HuH-7 (cell line): ENCODE measurements at places on chromosomes 13 and 19.

DNA sequence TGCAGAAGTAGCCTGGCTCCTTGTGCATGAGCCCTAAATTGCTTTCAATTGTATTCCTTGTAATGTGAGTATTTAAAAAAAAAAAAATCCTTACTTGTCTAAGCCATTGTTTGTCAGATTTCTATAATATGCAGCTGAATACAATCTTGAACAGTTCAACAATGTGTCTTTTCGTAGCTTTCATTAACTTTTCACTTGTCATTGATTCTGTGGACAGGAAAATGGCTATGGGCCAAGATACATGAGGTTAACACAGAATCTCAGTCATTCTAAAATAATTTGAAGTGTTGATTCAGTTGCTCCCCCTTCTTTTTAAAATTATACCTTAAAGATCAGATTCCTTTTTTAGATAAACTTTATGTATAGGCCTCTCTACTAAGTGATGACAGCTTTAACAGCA is 395.8 kb upstream of the KLF12 start:
- no peak for DNase-seq

DNA sequence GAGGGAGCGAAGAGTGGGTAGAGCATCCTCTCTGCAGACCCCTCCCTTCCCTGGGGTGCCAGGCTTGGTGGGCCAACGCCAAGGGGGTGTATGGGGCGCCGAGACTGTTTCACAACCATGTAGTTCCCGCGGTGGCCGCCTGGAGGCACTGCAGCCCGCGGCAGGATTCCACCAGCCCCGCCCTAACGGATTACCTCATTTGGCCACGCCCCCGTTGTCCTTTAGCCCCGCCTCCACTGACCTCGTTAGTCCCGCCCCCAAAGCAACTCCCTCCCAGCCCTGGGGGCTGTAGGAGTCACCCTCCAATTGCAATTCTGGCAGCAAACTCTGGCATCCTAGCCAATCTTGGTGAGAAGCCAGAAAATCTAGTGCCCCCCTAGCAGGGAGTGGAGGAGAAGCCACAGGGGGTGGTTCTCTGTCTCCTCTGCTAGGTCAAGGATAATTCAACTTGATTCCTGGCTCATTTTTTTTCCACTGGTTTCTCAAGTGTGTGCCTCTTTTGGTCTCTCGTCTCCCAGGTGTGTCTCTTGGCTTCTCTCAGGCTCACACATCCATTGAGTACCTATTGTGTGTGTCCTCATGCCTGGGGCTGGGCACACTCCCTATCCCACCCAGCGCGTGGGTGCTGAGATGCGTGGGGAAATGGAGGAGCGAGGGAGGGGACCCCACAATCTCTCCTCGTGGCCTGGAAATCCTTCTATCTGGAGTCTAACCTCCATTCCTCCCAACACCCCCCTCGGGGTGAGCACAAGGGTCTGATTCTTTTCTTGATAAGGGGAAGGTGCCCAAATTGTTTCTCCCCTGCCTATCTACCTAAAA is 2.0 kb downstream of the OLFM2 start:
- DNase-seq = peak; percentile 76

DNA sequence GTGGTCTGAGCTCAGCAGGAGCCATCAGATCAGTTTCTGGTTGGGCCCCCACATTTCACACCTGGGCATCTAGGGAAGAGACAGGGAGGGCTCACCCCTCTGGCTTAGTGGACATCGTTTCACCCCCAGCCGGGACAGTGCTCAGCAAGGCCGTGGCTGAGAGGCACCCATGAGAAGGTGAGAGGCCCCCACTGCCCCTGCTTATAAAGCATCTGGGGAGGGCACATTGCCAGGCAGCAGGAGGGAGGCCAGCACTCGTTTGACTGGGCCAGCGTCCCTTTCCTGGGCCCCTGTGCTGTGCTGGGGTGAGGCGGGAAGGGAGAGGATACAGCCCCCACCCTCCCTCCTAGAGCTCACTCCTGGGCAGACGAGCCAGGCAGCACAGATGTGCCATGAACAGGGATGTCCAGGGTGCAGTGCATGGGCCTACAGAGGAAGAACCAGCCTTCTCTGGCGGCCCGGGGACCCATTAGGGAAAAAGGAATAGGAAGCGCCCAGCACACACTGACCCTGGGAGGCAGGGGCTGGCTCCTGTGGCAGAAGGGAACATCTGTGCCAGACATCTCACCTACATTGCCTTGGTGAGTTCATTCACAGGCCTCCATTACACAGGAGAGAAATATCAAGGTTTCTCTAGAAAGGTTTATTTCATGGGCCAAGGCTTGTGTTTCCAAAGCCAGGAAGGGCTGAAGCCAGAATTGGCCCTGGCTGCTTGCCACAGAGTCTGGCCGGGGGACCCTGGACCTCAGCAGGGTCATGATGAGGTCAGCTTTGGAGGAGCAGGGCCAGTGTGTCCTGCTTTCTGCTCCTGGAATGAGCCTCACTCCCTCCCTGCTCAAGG is 7.7 kb downstream of the AP1M1 start:
- DNase-seq = no peak

GRCh38 chr19:3176715-3177501 is 1.7 kb upstream of the S1PR4 start:
- no peak for DNase-seq

GRCh38 chr19:38730731-38731589 is 13.3 kb downstream of the CAPN12 start:
- no peak for DNase-seq

DNA sequence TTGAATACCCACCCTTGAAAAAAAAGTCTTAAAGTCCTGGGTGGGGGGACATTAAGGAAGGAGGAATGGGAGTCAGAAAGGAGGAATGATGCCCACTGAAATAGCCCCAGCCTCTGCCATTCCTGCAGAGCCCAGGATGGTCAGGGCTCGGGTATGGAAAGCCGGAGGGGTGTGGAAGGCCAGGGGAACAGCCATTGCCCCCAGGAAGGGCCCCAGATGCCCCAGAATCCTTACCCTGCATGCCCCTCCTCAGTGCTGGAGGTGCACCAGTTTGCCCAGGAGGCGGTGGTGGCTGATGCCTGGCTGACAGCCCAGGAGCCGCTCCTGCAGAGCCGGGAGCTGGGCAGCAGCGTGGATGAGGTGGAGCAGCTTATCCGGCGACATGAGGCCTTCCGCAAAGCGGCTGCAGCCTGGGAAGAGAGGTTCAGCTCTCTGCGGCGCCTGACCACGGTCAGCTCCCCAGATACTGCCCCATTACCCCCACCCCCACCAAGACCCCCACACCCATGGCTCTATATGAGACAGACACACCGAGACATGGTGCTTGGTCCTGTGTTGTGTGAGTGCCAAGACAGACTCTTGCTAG is 10.7 kb upstream of the SHKBP1 start:
- no peak for DNase-seq

DNA sequence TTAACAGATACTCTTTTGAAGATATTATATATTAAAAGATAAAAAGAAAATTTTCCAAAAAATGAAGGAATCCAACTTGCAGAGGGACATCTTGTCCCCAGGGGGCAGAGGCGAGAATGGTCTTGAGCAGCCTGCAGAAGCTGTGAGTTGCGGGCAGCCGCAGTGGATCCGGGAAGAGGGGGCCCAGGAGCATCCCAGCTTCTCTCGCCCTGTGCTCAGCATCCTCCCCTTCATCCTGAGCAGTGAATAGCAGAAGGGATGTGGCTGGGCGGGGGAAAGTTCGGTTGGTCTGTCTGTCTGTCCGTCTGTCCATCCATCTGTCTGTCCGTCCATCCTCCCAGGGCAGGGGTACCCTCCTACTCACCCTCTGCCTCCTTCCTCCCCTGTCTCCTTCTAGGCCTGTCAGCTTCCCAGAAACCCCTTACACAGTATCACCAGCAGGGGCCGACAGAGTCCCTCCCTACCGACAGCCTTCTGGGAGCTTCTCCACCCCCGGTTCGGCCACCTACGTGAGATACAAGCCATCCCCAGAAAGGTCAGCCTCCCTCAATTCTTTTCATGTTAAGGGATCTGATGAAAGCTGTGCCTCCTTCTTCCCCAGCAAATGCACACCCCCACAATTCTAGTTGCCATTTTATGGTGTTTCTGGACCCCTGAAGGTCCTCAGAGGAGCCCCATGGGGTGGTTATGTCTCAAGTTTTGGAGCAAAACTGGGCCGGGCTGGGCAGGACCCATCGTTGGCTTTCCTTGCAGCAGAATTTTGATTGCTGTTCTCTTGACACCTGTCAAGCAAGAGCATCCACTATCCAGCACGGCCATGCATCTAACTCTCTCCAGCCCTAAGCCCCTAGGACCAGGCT is 81.6 kb downstream of the DPF1 start:
- DNase-seq = peak; percentile 87

- peak; percentile 3 for DNase-seq
Observed at GRCh38 chr13:64723724-64724123, 2506.4 kb downstream of the PCDH9 start.

GRCh38 chr19:43501661-43502418 is 2.7 kb downstream of the PHLDB3 start:
- DNase-seq = no peak

- no peak for DNase-seq
Observed at GRCh38 chr19:34985249-34986022, 14.7 kb upstream of the GRAMD1A start.

- no peak for DNase-seq
Observed at GRCh38 chr13:113863524-113864272, at the start of gene GAS6. Gene GAS6 (minus strand): TSS chr13:113864076. CDS start chr13:113863920, 156 bp downstream.

- no peak for DNase-seq
Observed at GRCh38 chr19:45497791-45498190, 452 bp upstream of the PPM1N start.

GRCh38 chr13:101258071-101258470 is 158.2 kb downstream of the NALCN start:
- no peak for DNase-seq

DNA sequence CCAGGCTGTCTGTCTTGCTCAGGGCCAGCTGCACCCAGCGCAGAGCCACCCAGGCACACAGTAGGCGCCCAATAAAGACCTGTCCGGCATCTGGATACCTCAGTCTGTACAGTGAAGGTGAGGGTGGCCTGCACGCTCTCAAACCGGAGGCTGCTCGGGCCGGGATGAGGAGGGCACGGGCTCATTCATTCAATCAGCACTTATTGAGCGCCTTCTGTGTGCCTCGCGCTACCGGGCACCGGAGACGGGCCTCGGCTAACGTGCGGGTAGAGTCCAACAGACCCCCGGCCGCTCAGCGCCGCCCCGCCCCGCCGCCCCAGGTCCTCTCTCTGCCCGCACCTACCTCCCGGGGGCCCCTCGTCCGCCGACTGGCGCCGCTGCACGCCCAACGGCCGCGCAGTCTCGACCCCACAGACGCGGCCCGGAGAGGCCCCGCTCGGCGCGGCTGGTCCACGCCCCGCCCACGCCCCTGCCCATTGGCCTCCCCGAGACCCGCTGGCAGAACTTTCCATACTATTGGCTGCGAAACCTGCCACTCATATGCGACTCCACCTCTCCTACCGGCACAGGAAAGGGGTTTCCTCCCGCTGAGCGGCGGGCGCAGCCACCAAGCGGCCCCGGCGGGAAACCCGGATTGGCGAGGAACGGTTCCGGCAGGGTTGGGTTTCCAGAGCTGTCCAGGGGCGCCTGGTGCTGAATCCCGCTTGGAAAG is at the start of gene SLC39A3:
Gene SLC39A3, minus strand, starts transcription at position 416 of the 712 bp plus-strand sequence. CDS start 2,760 bp downstream, outside the sequence.
- peak; percentile 100 for DNase-seq

- DNase-seq = peak; percentile 58
Observed at GRCh38 chr19:38734426-38735256, 9.6 kb downstream of the CAPN12 start.

DNA sequence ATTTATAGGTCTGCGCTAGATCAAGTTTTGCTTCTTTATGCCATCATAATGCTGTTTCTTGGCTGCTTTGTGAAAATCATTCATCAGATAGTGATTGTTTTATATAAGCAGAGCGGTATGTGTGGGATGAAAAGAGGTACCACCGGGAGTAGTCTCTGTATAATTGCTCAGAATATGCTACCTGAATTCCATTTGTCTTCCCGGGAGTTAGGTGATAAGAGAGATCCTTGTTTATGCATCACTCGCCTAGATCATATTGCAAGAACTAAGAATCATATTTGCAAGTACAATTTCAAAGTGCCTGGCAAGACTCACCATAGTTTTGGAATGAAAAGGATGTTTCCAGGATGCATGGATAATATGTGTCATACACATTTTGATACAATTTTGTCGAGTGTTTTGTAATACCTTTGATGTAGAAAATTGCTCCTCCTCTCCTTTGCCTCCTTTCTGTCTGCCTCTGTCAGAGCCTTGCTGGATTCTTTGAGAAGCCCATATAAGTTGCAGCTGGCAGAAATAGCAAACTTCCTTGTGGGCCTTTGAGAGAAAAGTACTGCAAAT is 1306.0 kb upstream of the SLC10A2 start:
- DNase-seq = no peak

- DNase-seq = no peak
Observed at GRCh38 chr13:43698009-43698408, 88.8 kb downstream of the ENOX1 start.

GRCh38 chr19:50361290-50362029 is 4.0 kb downstream of the NAPSA start:
- DNase-seq = no peak

GRCh38 chr13:95440441-95441088 is 112.0 kb upstream of the CLDN10 start:
- DNase-seq = no peak

DNA sequence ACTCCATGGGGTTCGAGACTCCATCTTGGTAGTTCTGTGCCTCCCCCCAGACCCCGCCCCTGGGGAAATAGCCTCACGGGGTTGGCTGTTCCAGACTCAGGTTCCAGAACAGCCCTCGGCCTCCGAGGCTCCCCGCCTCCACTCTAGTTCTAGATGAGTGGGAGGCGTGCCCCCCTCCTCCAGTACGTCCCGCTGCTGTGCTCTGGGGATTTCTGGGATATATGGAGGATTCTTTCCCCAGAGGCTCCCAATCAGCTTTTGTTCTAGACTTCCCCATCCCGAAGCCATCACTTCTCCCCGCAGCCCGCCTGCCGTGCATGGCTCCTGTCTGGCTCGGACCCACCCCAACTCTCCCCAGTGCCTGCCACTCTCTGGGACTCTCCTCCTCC is 1.9 kb upstream of the CACNG7 start:
- no peak for DNase-seq

- no peak for DNase-seq
Observed at GRCh38 chr13:49516467-49516866, 20.7 kb downstream of the PHF11 start.

GRCh38 chr13:74794147-74794546 is 659.9 kb upstream of the KLF12 start:
- no peak for DNase-seq

DNA sequence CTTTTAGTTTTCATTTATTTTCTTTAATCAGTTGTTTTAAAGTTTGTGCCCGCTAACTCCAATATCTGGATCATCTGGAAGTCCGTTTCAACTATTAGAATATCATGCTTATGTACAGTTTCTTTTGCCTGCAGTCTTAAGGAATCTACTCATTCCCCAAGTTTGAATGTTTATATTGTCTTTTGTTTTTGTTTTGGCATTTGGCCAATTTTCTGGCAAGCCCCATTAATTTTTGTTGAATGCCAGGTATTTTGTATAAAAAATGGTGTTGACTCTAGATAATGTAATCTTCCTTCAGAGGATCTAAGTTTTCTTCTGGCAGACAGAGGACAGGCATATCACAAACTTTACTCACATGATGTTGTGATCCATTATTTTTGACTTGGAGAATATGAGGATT is 11.1 kb upstream of the ZNF235 start:
- DNase-seq = no peak

DNA sequence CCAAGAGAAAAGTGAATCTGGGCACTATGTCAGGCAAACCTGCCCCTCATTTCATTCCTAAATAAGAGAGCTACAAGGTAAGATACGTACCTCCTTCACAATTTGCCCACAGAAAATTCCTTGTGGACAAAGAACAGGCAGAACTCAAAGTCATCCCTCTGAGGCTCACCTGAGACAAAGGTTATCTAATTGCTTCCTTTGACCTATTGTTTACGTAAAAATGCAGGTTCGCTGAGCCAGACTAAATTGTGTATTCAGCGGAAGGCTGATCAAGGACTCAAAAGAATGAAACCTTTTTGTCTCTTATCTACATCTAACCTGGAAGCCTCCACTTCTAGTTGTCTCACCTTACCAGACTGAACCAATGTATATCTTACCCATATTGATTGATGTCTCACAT is 213.3 kb downstream of the POSTN start:
- no peak for DNase-seq
